ENCODE measurements at places on chromosomes 3 and 15.

GRCh38 chr3:71549951-71550350 lies 33.6 kb downstream of the FOXP1 start:
- no peak for ATAC-seq

DNA sequence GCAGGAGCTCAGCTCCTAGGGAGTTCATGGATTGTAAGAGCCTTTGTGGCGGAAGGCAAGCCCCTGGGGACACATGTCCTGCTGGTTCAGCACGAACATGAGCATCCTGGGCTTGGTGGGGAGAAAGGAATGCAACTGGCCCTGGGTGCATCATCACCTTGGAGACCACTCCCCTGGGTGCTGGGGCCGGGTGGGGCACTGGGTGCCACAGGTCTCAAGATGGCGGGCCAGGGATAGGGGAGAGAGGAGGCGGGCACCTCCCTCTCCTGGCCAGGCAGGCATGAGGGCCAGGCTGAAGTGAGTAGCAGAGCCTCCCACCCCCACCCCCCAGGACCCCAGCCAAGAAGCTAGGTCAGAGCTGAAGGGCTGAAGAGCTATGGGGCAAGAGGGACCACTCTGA lies 768 bp downstream of the PCBP4 start:
- ATAC-seq = no peak

- ATAC-seq = no peak
Observed at GRCh38 chr3:157516928-157517327, 13.7 kb upstream of the VEPH1 start.

- ATAC-seq = no peak
Observed at GRCh38 chr3:125280668-125281361, 68.3 kb upstream of the SLC12A8 start.

DNA sequence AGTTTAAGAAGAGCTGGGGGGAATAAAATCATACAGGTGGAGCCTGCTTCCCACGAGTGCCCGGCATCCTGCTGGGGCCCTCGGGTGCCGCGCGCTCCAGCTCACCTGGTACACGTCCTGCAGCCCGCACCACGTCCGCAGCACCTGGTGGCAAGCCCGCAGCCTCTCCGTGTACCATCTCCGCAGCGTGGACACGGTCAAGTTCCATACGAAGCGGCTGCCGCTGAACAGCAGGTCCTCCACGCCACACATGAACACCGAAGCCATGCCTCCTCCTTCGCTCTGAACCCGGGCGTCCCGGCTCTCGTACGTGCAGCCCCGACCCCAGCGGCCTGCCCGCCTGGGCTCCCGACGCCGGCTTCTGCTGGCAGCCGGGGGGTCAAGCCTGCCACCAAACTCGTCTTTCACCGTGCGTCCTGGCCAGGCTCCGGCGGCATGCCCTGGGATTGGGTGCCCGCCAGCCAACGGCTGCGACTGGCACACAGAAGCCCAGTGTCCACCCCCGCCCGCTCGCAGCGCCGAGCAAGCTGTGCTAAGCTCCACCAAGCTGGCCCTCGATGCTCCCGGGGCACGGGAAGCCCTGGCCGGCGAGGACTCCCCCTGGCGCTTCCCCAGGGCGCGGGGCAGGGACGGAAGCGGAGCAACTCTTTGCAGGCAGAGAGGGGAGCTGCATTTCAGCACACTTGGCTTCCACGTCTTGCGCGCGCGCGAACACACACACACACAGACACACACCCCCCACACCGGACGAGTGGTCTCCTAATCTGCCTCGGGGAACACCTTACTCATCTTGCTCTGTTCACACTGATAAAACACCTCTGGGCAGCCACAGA lies at the start of gene FRMD4B:
Gene FRMD4B (minus strand): TSS at position 366 of the 833 bp plus-strand sequence. CDS start 99 bp downstream, at position 267.
- no peak for ATAC-seq

GRCh38 chr15:42084465-42085235 lies 9.7 kb downstream of the PLA2G4D start:
- peak; percentile 19 for ATAC-seq

GRCh38 chr3:123637131-123637530 lies 52.3 kb upstream of the HACD2 start:
- ATAC-seq = no peak

DNA sequence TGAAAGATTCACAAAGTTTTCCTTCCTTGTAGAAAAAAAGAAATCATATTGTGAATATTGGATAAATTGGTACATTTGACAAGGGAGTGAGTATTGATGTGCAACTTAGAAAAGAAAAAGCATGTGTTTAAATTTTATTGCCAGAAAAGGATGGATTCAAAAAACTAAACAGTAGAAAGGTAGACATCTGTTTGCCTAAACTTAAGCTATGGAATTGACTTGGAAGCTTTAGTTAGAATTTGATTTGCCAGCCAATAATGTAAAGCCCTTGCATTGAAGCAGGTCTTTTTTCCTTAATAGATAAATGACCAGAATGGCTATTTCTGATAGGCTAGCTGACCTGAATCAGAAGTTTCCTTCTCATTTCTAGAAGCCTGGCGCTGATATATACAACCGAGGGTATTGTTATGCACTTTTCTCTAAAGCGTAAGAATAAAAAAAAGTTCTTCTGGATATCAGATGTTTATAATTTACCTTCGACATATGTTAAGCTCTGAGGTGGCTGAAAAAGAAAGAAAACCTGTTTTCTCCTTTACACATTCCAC lies 4.2 kb downstream of the RARB start:
- ATAC-seq = no peak

- no peak for ATAC-seq
Observed at GRCh38 chr3:68793759-68794701, 138.3 kb downstream of the TAFA4 start.

GRCh38 chr3:14802381-14802731 lies 16.4 kb upstream of the FGD5 start:
- ATAC-seq = no peak

GRCh38 chr3:47410801-47411646 lies 30.2 kb downstream of the PTPN23 start:
- ATAC-seq = no peak

- no peak for ATAC-seq
Observed at GRCh38 chr15:56788359-56788758, 55.0 kb upstream of the ZNF280D start.

Data from activated CD4-positive, CD25-positive, alpha-beta regulatory T cell treated with anti-CD3 and anti-CD28 coated beads, Interleukin-2, amount 50 U/mL, for 24 hours (primary cell).